NCI-H2107 (cell line): ENCODE measurements at places on chromosomes 12 and 14.
A peak's percentile ranks its signal among the peaks of the same experiment; 100 is the strongest.

- no peak for DNase-seq
Measured at GRCh38 chr12:131220331-131220685, 266.6 kb downstream of the ADGRD1 start.

- no peak for DNase-seq
Measured at GRCh38 chr12:27969624-27970400, 2.7 kb downstream of the PTHLH start.

DNA sequence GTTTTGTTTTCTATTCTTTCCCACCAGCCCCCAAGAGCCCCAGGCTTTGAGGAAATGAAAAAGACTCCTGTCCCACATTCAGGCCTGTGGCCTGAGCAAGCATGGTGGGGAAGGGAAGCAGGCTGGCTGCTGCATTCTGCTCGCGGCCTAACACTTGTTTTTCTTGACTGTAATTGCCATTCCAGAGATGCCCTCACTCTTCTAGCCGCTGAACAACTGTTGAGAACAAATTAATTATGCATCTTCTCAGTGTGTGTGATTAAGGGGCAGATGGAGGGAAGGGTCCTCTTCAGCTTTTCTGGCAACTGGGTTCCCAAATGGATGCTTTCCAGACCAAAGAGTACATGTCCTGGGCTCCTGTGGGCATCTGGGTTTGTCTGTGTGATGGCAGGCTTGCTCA is 43.3 kb downstream of the ADCK1 start:
- no peak for DNase-seq

- no peak for DNase-seq
Measured at GRCh38 chr12:6387541-6387940, 3.6 kb downstream of the LTBR start.

GRCh38 chr12:12983420-12984035 is 16.5 kb downstream of the HEBP1 start:
- no peak for DNase-seq

DNA sequence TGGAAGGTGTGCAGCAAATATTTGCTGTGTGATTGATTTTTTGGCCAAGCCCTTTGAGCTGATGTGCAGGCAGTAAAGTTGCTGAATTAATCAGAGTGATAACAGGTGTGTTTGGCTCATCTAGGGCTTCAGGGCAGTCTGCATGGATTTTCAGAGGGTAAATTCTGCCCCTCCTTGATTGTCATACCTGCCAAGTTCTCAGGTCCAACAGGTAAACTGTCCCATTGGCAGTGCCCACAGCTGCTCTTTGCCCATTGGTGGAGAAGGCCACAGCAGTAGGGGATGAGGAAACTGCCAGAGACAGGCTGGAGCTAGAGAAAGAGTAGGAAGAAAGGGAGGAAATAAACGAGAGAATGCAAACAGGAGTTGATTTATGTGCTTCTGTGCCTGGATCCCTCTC is 33.6 kb downstream of the TEP1 start:
- no peak for DNase-seq

GRCh38 chr12:11834104-11834812 is 184.8 kb downstream of the ETV6 start:
- no peak for DNase-seq

DNA sequence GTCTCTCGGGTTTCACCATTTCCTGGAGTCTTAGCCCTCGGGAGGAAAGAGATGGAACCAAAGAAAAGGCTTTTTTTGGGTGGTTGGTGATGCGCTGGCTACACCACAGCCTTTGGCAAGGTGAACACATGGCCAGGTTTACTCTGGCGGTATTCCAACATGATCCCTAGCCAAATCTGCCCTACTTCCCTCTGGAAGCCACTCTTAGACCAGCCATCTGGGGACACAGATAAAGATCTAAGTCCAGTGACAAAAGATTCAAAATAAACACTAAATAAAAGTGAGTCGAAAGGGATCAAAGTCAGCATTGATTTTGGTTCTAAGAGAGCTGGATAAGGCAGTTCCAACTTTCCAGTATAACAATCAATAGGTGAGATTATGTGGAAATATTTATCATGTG is 694.5 kb downstream of the VRK1 start:
- DNase-seq, result no peak

DNA sequence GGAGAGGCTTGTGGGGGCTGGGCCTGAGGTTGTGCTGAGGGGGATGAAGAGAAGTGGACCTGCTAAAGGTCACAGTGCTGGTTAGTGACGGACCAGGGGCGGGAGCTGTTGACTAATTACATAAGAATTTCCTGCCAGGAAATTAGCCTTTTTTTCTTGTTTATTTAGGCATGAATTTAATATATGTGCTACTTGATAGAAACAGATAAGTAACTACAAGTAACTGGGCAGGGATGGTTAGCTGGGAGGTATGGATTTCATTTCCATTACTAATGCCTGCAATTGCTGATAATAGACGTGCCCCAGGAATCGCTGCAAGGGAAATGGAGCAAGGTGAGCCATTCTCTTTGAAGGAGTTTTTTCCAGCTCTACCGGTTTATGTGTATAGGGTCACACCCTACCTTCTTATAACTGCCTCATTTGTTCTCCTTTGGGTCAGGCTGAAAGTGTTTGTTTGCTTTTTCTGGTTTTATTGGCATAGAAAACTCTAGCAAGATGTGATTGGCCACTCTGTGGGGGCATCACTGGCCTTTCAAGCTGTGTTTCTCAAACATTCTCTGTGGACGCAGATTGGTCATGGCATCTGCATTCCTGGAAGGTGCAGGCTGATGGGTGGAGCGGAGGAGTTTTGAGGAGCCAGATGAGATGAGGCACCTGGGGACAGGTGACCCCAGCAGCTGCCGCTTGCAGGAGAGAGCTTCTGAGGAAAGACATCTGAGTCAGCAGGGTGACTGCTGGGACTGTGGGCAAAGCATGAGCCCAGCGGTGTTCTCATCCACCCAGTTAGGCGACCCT is 19.0 kb upstream of the GPRC5A start:
- no peak for DNase-seq

GRCh38 chr14:21902561-21903181 is 229.1 kb upstream of the OR4E1 start:
- no peak for DNase-seq

- no peak for DNase-seq
Measured at GRCh38 chr12:115755725-115756085, 521.8 kb downstream of the MED13L start.

GRCh38 chr14:94451826-94452225 is 774 bp downstream of the SERPINA11 start:
- DNase-seq, result no peak

GRCh38 chr14:63147018-63147417 is 57.2 kb upstream of the RHOJ start:
- no peak for DNase-seq

GRCh38 chr12:47889040-47889439 is 15.8 kb downstream of the VDR start:
- no peak for DNase-seq

DNA sequence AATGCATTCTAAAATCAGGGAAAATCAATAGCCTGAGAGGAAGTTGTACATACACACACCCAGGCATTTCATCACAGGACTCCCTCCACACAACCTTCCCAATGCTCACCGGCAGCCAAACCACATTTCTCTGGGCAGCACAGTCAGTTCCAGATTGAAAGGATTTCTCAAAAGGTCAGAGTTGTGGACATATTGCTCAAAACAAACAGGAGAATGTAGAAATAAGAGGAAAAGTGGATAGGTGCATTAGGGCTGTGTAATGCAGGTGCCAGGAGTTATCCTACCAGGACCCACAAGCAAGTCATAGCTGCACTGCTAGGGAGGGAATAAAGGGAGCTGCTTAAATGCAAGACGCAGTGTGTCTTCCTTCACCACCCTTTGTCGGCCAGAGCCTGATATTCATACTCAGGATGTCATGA is 62.9 kb downstream of the GCH1 start:
- no peak for DNase-seq

- DNase-seq, result no peak
Measured at GRCh38 chr12:124565656-124566160, 1.7 kb downstream of the NCOR2 start.

DNA sequence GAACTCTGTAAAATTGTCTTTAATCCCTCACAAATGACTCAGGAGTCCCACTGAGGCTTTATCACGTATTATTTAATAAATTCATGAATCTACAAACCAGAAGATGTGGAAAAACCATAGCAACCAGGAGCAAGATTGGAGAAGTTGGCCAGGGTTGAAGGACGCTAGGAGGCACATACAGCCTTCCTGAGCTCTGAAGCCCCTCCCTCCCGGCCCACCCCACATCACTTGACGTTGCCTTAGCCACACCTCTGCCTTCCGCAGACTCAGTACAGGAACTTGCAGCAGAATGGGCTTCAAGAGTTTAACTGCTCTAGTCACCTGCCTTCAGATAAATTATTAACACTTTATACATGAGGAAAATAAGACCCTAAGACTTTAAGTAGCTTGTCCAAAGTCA is 33.9 kb downstream of the SLC35F4 start:
- no peak for DNase-seq

DNA sequence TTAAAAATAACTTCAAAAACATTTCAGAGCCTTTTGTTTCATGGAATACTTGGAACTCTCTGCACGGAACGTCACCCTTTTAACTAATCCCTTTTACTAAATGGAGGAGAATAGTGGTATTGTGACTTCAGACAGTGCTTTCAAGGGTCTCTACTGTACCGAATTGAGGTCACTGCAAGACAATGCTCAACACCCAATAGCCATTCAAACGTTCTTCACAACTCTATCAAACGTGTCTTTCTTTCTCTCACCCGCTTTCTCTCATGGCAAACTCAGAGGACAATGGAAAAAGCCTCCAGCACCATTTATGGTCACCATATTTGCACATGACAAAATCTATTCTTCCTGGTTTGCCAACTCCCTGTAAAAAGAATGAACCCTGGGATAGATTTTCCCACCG is 132.1 kb upstream of the SOX5 start:
- DNase-seq, result no peak

DNA sequence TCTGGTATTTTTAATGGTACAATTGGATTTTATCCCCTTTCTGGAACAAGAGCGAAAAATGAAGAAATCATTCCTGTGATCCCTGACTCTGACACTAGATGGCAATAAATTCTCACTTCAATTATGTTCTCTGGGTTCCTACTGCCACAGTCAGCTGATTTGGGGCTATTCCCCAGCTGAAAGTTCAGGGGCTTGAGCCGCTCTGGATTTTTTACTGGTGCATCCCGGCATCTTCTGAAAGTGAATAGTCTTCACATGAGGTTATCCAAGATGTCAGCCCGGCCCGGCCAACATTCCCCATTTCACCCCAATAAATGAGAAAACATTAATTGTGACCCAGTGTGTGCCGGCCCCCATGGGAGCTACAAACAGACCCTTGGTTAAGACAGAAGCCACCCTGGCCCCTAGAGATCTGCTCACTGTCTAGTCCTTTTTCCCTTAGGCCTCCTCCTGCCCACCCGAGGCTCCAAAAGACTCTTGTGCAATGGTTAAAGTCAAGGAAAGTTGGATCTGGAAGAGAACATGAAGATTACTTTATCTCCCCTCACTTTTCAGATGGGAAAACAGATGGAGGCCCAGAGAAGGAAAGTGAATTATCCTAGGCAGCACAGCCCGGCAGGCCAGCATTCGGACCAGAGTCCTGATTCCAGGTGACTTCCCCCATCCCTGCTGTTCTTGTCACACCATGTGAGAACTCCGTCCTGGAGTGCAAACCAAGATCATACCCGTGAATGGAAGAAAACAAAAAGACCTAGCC is 20.8 kb downstream of the CKAP4 start:
- peak; percentile 30 for DNase-seq

DNA sequence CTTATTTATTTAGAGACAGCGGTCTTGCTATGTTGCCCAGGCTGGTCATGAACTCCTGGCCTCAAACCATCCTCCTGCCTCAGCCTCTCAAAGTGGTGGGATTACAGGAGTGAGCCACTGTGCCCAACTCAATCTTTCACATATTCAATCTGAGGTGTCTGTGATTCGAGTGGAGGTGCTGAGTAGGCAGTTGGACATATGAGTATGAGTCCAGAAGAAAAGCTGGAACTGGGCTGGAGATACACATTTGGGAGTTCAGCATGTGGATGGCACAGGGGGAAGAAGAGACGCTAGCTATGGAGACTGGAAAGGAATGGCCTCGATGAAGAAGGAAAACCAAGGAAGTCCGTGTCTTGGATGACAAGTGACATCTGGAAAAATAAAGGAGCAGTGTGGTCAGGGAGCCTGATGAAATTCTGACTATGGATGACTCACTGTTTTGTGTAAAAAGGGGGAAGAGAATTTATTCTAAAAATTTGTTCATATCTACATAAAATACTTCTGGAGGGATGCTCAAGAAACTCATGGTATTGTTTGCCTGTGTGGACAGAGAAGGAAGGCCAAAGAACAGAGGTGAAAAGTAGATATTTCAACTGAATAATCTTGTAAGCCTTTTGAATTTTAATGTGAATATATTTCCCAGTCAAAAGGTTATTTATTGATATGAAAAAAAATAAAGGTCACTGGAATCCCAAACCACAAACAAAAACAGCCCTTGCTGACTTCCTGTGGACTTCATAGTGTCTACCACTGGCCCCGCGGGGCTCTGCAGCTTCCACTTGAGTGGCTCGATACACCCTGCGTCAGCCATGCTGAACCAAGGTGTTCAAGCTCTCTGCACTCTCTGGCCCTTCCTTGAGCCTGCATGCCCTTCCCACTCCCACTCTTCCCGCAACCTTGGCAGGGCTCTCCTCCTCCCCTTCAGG is 8.9 kb upstream of the LTA4H start:
- DNase-seq, result no peak

DNA sequence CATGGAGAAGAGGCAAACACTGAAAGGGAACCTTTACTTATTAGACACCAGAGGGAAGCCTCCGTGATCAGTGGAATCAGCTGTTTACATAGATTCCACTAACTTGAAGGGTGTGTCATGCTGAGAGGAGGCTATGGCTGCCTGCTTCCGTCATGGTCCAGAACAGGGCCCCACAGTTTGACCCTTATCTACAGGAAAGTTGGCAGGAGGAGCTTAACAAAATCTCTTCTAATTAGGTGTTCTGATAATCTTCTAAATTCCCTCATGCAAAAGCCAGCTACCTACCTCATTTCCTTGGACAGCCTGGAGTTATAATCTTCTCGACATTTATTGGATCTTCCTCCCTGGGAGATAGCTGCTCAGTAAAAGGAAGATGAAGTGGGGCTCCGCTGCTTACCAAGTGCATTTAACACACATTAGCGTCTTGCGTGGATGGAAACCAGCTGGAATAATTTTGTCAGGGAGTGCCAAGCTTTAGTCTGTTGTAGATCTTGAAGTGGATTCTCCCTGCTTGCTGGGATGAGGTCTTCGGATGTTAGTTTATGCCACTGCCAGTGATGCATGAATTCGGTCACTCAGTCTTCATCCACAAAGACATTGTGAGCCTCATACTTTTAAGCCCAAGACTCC is 171.0 kb downstream of the PAH start:
- no peak for DNase-seq

- no peak for DNase-seq
Measured at GRCh38 chr12:32030151-32030550, 70.9 kb downstream of the RESF1 start.
